ENCODE measurements at places on chromosomes 2 and 18.

GRCh38 chr18:54119524-54120019 lies 104.9 kb downstream of the MBD2 start:
- ATAC-seq: peak; percentile 68

- no peak for ATAC-seq
These were observed 22.9 kb downstream of the SLC66A2 start for GRCh38 chr18:79928563-79928960.

- ATAC-seq: no peak
These were observed 84.0 kb downstream of the DYNAP start for GRCh38 chr18:54675076-54675475.

GRCh38 chr2:232280341-232280740 lies 98.2 kb upstream of the ALPP start:
- ATAC-seq: no peak

DNA sequence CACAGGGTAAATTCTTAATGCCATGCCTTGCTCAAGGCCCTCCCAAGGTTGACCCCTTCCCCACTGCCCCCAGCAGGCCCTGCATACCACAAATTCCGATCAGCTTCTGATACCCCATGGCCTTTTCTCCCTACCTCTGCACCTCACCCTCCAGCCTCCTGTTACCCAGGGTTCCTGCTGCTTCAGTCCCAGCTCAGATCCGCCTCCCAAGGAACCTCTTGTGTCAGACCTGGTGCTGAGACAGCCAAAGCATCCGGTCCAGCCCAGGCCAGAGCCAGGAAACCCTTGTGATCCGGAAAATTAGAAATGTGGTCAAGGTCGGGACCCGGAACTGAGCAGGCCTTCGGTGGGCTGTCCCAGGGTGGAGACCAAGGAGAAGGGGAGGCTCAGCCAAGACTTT lies 231.3 kb downstream of the BCL2 start:
- no peak for ATAC-seq

- ATAC-seq: no peak
These were observed 188.5 kb downstream of the EIPR1 start for GRCh38 chr2:3189076-3189591.

DNA sequence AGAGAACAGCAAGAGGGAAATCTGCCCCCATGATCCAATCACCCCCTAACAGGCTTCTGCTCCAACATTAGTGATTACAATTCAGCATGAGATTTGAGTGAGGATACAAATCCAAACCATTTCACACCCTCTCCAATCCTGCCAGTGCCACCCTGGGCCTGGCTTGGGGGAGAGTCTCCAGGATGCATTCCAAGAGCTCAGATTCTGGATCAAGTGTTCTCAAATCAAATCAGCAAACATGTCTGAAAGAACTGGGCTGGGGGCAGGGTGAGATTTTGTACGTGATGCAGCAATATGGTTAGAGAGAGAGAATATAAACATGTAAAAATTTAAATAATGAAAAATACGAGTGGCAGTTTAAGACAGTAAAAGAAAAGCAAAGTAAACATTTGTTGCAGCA lies 2100.9 kb upstream of the CELF4 start:
- no peak for ATAC-seq

DNA sequence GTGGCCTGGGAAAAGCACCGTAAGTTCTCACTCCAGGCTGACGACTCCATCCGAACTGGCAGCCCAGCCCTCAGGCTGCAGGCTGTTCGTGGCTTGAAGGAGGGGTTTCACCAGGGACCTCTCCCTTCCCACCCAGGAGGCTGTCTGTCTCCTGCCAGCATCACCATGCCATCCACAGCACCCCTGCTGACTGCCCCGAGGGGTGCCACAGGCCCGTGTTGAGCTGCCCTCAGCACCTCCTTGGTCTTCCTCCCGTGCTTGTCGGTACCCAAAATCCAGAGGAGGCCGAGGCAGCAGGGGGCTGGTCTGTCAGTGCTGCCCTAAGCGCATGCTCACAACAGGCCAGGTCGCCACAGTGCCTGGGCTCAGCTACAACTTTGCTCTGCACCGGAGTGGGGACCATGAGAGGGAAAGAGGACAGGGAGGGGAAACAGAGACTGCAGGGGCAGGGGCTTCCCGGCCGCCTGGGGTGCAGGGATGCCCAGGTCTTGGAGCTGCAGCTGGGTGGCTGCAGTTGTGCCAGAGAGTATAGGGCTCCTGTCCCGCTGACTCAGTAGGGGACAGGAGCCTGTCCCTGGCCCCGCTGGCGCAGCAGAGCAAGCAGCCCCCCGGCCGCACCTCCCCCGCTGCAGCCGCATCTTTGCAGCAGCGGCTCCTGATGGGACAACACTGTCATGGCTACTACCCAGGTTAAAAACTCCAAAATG lies 963.7 kb upstream of the CRIM1 start:
- ATAC-seq: no peak

GRCh38 chr18:41713969-41714825 lies 240.8 kb upstream of the PIK3C3 start:
- ATAC-seq: no peak

DNA sequence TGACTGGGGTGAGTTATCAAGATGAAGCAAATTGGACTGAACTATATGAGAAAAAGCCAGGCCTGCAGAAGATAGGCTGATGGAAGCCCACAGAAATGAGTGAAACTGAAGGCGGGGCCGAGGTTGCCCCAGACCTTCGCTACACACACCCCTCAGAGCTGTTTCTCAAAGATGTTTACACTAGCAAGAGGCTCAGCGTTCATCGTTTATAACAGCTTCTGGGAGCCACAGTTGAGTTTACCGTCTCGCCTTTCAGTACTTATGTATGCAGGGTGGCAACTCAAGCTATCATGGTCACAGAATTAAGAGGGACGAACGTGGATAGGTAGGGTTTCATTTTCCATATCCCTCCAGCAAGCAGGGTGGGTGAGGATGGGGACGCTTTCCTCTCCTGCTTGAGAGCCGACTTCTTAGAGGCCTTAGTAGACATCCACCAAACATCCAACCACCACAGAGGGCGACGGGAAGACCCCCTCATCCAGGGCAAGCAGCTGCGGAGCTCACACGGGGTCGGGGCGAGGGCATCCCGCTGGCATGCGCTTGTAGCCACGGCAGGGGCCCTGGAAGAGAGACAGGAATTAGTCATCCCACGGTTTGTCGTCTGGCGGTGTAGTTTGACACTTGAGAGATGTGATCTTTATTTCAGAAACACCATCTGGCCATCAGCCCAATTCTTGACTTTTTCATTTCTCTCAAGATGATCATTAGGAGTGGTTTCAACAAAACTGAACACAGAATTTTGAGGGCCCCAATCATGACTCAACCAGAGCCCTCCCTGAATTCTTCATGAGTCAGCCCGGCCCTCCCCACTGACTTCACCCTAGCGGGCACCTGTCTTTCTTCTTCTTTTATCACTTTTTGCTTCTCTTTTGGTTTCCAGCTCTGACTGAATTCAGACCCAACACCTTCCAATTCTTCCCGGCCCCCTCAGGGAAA lies 109.1 kb upstream of the CTDP1 start:
- ATAC-seq: peak; percentile 47

DNA sequence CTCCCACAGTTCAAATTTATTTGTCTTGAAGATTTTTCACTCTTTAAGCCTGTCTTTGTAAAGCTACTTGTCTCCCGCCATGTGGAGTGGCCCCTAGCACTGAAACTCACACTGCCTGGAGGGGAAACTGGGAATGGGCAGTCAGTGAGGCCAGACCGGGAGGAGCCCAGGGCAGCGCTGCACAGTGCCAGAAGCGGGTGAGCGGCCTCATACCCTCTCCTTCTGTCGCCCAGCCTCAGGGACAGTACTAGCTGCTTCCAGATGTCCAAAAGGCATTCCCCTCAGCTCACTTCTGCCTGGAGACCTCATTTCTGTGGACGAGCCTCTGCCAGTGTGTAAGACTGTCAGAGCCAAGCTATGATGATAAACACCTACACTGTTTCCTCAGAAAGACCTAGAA lies 79.9 kb downstream of the SEPTIN10 start:
- no peak for ATAC-seq

DNA sequence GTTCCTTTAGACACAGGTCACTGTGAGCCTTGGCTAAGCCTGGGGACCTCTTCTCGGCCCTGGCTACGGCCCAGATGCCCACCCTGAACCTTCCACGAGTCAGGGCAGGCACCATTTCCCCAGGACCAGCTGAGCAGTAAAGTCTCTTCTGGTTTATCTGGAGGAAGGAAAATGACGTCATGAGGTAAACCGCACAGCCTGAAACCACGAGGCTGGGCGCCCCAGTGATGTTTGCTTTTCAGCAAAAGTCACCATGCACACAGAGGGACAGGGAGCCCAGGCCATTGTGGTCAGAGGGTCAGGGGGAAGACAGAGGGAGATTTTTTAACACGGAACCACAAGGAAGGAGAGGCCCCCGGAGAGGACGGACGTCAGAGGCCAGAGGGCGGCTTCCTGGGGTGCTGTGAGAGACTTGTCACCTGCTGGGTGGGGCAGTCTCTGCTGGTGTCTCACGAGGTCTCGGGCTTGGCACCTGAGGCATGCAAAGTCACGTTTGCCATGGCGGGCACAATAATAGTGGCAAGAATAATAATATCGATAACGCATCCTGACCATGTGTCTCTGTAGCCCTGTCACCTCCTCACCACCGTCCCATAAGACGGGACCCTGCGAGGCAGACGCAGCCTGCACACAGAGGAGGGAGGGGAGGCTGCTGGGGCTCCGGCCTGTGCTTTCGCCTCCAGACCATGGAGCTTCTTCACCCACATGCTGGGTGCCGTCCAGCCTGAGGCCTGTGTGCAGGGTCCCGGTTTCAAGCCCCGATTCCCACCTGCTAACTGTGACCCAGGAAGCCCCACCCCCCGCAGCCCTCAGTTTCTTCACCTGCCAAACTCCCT lies 33.2 kb upstream of the FOSL2 start:
- ATAC-seq: peak; percentile 80

GRCh38 chr2:206555721-206556120 lies 86.6 kb upstream of the FAM237A start:
- ATAC-seq: no peak

- ATAC-seq: no peak
These were observed 310.6 kb upstream of the SPRED2 start for GRCh38 chr2:65742977-65743376.

- no peak for ATAC-seq
These were observed 60.1 kb upstream of the TNFRSF11A start for GRCh38 chr18:62264984-62265383.

DNA sequence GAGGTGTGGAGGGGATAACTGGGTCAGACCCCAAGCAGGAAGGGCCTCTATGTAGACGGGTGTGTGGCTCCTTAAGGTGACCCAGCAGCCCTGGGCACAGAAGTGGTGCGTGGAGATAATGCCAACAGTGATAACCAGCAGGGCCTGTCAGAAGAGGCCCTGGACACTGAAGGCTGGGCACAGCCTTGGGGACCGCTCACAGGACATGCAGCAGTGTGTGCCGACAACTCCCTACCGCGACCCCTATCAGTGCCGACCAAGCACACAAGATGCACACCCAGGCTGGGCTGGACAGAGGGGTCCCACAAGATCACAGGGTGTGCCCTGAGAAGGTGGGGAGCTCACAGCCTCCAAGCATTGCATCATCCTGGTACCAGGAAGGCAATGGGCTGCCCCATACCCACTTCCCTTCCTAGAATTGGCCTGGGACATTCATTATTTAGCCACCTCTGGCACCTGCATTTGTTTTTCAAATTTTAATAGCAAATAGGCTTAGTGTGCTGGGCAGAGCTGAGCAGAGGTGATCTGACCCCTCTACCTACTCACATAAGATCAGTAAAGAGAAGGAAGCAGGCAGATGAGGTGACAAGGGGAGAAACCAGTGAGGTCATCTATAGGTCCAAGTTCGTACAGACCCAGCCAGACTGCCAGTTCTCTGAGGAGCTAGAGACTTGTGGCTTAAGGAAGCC lies 55.2 kb downstream of the BCL11A start:
- ATAC-seq: no peak

GRCh38 chr2:111028720-111029119 lies 92.0 kb upstream of the BCL2L11 start:
- ATAC-seq: no peak

DNA sequence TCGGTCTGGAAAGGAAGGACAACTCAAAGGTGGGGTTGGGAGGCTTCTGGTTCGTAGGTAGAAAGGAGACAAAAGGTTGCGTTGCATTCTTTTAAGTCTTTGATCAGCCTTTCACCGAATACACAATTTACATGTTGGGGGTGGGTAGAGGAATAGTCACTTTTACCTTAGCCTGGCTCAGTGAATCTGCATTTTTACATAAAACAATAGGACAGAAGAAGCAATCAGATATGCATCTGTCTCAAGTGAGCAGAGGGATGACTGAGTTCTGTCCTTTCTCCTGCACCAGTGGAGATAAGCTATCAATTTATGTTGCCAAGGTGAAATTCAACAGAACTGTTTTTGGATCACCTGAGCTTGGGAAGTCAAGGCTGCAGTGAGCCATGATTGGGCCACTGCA lies 173.7 kb downstream of the ZEB2 start:
- ATAC-seq: no peak

GRCh38 chr2:11329776-11330175 lies 14.7 kb downstream of the ROCK2 start:
- no peak for ATAC-seq

DNA sequence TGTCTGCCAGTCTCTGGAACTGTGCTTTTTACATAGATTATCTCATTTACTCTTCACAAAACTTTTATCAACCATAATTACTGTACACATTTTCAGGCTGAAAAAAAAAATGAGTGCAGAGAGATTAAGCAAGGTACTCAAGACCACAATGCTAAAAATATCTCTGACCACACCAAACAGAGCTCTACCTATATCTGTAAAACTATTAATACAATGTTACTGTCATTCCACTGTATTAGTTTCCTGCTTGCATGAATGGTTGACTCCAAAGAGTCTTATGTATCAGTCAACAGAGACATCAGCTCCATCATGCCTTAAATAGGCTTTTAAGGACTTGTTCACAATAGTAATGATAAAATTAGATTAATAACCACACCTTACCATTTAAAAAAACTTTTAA lies 134.7 kb upstream of the CCDC150 start:
- no peak for ATAC-seq

GRCh38 chr2:124319577-124319976 lies 294.5 kb downstream of the CNTNAP5 start:
- ATAC-seq: no peak

- ATAC-seq: no peak
These were observed 293.2 kb downstream of the TNS1 start for GRCh38 chr2:217709478-217710210.

DNA sequence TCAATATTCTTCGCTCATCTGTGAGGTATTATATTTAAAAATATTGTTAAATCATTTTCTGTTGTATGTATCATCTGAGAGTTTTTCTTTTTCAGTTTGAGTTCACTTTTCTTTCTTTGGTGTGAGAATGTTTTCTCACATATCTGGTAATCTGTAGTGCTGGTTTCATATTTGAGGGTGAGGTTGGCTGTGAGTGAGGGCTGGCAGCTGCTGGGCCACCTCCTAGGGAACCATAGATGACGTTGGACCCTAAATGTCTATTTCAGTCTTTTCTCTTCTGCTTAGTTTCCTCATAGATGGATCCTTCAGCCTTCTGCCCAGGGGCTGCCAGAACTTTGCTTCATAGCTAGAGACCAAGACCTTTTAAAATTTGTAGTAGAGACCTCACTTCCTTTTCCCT lies 33.5 kb downstream of the MGAT5 start:
- ATAC-seq: peak; percentile 29

- ATAC-seq: no peak
These were observed 8.8 kb upstream of the DUSP2 start for GRCh38 chr2:96153991-96154431.
